ENCODE measurements at places on chromosomes 2 and 18. TPM values are rescaled to one million over a fixed set of nuclear protein-coding genes. Genes with fewer than 3 reads are reported as not detected.

- DNase-seq: no peak
Observed at GRCh38 chr2:143231254-143231645, 102.0 kb downstream of the ARHGAP15 start.

DNA sequence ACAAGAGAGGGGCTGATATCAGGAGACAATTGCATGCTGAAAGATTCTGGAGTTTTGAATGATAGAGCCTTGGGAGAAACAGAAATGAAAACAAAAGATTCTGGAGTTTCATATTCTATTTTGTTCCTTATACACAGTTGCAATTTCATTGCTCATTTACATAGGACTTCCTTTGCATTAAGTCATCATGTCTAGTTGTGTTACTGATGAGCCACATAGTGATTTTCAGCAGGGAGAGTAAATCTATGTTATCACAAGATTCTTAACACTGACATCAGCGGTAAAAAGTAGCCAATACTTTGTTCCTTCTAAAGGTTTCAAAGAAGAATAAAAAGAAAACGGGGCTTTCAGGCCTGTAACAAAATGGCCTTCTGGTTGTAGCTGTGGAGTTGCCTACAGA, 7.1 kb downstream of the ADAM17 start:
- no peak for DNase-seq

GRCh38 chr18:3048121-3048520, 35.2 kb upstream of the LPIN2 start:
- no peak for DNase-seq

DNA sequence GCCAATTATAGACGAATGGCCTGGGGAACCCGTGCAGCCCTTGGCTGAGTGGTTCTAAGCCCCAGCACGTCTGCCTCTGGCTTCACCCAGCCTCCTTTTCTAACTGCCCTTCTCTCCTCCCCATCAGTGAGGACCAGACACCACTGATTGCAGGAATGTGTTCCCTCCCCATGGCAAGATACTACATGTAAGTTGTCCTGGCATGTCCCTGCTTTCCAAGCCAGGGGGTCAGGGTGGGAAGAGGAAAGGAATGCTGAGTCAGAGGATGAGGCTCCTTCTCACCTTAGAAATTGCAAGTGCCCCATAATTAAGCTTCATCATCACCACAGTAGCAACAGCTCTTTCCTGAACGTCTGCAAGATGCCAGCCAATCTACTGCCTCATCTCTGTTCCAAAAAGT, 4.8 kb downstream of the IL1F10 start:
- DNase-seq: no peak

GRCh38 chr2:231176066-231176465, 22.4 kb upstream of the ARMC9 start:
- DNase-seq: no peak

DNA sequence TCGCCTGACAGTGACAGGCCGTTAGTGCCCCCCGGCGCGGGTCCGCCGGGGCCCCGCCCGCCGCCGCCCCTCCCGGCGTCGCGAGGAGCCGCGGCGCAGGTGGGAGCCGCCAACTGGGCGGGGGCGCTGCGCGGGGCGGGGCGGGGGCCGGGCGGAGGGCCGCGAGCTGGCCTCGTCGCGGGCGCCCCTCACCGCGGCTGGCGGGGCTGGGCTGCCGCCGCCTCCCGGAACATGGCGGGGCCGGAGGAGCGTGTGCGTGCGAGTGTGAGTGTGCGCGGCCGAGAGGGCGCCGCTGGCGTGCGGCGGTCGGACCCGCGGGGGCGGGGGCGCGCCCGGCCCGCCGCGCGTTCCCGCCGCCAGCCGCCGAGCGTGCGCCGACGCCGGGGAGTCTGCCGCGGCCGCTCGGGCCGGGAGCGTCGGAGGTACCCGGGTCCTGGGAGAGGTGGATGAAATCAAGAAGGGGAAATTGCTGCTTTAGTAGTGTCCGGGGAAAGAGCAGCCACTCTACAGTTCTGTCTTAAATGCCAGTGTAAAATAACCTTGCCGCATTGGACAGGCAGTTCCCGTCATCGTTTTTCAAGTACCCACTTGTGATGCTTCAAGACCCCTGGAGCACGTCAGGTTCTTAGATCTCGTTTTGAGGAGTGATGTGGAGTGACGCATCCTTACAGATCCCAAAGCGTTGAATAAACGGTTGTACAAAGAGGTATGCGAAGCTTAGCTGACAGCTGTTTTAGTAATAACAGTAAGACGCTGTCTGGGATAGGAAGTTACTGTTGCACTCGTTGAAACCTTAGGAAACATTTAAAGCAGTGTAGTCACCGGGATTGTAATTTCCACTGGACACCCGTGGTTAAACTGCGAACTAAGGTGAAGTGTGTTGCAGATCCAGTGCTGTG, 836 bp downstream of the ANKRD12 start:
- DNase-seq: peak; percentile 80

Gene GATA6
- 4.6 TPM for total RNA-seq

- DNase-seq: no peak
Observed at GRCh38 chr2:126644630-126645191, 11.2 kb upstream of the GYPC start.

- no peak for DNase-seq
Observed at GRCh38 chr2:96811917-96812316, 4.2 kb upstream of the CNNM3 start.

GRCh38 chr2:55518841-55519165, 715 bp upstream of the CFAP36 start:
- DNase-seq: peak; percentile 41

Gene SIX2
- 0.37 TPM for total RNA-seq

Gene ALLC
- total RNA-seq: not detected

GRCh38 chr2:234913208-234913626, 38.6 kb upstream of the SH3BP4 start:
- no peak for DNase-seq

Gene PRSS56
- total RNA-seq: not detected

GRCh38 chr18:73766910-73767515, 380.6 kb downstream of the FBXO15 start:
- no peak for DNase-seq

Gene UPP2
- total RNA-seq: not detected

Gene UGT1A5
- total RNA-seq: not detected

Gene CDK15
- total RNA-seq: 7.0 TPM

All from M059J (cell line).